ENCODE measurements at places on chromosomes 3 and 15.

DNA sequence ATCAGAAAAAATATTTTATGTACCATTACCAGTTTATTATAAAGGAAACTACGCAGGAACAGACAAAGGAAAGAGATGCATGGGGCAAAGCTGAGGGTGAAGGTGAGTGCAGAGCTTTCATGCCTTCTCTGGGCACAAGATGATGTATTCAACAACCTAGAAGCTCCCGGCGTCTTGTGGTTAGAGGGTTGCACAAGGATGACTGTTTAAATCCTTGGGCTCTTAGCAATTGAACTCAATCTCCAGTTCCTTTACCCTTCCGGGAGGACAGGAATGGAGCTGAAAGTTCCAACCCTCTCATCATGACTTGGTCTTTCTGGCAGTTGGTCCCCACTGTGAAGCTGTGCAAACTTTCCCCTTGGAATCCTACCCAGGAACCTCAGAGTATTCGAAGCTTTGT is 542.0 kb downstream of the EPHA3 start:
- no peak for DNase-seq

GRCh38 chr15:76376029-76376428 is 39.5 kb downstream of the ISL2 start:
- DNase-seq: no peak

GRCh38 chr15:73593304-73594074 is 39.7 kb downstream of the NPTN start:
- DNase-seq: no peak

- no peak for DNase-seq
Observed at GRCh38 chr15:27834684-27835083, 264.4 kb downstream of the OCA2 start.

DNA sequence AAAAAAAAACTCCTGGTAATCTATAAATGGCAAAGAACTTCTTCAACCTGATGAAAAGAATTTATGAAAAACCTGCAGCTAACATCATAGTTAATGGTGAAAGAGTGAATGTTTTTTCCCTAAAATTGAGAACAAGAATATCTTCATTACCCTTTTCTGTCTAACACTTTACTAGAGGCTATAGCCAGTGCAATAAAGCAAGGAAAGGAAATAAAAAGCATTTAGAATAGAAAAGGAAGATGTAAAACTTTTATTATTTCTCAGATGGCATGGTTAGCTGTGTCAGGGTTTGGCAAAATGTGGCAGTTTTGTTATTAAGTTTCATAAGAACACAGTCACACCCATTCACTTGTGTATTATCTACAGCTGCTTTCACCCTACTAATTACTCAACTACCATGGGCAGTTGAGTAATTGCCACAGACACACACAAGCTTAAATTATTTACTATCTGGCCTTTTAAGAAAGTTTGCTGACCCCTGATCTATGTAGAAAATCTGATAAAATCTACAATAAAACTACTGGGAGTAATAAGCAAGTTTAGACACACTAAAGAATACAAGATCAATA is 465.1 kb downstream of the MAGI1 start:
- DNase-seq: no peak

DNA sequence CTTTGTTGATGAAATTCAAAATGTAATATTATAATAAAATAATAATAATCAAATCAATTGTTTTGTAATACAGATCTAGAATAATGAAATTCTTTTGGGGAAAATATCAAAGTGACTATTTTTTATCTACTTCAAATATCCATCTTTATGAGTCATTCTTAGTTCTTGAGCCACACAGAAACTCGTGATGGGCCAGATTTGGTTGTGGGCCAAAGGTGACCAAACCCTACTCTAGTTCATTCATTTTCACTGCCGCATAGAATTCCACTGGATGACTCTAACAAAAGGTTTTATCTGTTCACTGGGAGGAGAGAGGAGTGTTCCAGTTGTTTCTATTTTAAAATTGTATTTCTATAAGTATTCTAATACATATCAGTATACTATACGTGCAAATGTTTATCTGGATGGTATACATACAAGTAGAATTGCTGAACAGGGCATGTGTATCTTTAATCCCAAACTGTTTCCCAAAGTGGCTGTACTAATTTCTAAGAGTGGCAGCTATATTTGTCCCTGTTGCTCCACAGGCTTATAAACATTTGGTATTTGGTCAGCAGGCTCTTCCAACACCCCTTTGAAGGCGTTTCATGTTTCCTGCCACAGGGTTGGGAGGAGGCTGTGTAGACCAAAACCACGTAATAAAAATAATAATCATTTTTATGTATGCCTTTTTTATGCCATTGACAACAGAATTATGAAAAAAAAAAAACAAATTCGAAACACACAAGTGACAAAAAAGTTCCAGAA is 7.3 kb upstream of the RTP3 start:
- no peak for DNase-seq

DNA sequence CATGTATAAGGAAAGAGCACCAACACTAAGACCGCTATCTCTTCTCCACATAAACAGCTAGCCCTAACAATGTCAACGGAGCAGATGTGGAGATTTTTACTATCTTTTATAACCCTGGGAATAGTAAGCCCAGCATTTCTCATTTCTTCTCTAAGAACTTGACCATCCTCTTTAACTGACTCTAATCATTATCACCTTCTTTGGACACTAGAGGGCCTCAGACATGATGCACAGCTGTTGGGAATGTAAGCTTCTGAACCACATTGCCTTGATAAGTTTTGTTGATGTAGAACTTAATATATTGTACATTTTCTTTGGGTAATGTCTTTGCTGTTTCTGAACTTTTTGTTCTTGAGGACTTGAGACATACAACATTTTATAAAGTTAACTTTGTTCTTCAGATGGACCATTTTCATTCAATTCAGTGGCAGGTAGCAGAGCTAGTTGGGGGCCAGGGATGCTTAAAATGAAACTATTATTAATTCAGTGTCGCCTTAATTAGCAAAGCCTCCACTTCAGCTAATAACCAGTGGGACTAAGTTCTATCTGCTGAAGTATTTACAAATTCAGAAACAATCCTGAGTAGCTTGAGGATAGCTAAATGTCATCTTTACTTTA is 9.6 kb upstream of the TAGLN3 start:
- DNase-seq: peak; percentile 74

DNA sequence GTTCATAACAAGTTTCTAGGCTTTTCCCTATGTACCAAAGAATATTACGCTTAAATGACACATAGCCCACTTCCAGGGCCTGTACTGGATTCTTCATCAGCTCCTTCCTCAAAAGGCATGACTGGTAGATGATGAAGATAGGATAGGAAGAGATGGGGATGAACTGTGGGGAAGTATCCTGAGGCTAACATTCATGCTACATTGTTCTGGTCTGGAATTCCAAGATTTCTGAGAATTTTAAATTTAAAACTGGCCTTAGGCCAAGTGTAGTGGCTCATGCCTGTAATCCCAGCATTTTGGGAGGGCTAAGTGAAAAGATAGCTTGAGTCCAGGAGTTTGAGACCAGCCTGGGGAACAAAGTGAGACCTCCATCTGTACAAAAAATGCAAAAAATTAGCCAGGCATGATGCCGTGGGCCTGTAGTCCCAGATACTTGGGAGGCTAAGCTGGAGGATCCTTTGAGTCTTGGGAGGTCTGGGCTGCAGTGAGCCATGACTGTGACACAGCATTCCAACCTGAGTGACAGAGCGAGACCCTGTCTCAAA is 160.1 kb upstream of the PLAAT1 start:
- no peak for DNase-seq

DNA sequence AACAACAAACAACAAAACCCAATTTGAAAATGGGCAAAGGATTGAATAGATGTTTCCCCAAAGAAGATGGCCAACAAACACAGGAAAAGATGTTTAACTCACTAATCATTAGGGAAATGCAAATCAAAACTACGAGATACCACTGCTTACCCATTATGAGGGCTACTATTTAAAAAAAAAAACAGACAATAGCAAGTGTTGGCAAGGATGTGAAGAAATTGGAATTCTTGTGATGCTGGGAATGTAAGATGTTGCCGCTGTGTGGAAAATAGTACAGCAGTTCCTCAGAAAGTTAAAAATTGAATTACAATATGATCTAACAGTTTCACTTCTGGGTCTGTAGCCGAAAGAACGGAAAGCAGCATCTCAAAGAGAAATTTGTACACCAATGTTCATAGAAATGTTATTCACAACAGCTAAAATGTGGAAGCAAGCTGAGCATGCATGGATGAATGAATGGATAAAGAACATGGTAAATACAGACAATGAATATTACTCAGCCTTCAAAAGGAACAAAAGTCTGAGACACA is 121.9 kb downstream of the CHSY1 start:
- no peak for DNase-seq

DNA sequence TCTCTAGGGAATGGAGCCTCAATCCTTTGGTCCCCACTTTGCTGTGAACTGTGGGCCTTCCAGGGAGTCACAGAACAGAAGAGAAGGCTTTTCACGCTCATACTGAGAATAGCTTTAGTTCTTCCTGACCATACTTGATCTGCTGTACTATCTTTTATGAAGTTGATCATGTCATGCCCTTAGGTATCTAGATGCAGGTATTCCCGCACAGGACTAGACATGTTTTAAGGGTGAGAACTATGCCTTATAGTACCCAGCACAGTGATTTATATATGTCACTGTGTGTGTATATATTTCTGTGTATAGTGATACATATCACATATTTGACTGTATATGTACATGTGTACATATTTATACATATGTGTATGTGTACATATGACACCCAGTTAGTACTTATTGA is 358.4 kb upstream of the SEMA6D start:
- no peak for DNase-seq

DNA sequence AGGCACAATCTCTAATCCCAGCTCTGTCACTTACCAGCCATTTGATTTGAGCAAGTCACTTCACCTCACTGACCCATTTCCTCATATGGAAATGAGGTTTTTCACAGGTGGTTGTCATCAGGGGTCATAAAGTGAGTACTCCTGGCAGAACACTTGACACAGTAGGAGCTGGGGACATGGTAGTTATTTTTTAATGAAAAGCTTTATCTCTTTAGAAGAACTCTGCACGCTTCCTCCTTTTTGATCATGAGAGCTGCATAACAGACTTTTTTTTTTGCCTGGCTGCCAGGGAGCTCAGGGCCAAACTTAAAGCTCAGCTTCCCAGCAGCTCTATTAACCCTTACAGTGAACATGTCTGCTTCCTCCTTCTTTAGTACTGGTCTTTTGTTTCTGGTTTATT is 8.4 kb downstream of the VWA5B2 start:
- no peak for DNase-seq

GRCh38 chr3:143137435-143138036 is 18.0 kb downstream of the CHST2 start:
- DNase-seq: no peak

- DNase-seq: no peak
Observed at GRCh38 chr3:153069598-153070510, 92.2 kb upstream of the RAP2B start.

DNA sequence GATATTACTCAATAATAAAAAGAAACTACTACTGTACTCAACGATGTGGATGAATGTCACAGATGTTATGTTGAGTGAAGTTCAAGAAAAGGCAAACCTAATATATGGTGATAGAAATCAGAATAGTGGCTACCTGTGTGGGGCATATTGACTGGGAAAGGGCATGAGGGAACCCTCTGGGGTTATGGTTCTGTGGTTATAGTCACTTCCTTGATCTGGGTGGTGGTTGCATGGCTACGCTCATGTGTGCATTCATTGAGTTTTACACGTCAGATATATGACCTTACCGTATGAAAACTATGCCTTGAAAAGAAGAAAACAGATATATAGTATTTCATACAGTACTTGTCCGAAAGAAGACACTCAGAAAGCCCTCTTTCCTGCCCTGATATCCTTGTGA is 331.0 kb upstream of the LRRFIP2 start:
- DNase-seq: no peak

DNA sequence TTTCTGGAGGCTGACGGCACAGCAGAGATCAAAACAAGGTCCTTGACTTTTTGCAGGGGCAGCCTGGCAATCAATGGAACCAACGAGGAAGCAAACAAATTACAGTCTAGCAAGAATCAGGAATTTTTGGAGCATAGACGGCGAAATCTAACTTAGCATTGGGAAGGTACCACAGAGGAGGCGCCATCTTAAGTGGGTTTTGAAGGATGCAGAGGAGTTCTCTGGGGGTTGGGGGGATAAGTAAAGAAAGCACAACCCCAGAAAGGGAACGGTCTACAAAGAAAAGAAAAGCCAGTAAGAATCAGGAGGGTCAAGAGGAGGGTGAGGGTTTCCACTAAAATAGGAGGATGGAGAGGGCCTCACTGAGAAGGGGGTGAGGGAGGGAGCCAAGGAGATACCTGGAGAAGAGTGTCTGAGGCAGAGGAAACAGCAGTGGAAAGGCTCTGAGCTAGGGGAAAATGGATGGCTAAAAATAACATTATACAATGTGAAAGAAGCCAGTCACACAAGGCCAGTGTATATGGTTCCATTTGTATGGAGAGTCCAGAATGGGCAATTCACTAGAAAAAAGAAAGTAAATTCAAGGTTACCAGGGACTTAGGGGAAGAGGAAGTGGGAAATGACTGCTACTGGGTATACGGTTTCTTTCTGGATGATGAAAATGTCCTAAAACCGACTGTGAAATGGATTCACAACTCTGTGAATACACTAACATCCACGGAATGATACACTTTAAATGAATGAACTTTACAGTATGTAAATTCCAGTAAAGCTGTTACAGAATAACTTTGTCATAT is 25.2 kb upstream of the IQSEC1 start:
- DNase-seq: no peak
